ENCODE measurements at places on chromosomes 4 and X.

GRCh38 chr4:25767877-25768725 lies 94.7 kb downstream of the SEL1L3 start:
- DNase-seq = peak; percentile 48

DNA sequence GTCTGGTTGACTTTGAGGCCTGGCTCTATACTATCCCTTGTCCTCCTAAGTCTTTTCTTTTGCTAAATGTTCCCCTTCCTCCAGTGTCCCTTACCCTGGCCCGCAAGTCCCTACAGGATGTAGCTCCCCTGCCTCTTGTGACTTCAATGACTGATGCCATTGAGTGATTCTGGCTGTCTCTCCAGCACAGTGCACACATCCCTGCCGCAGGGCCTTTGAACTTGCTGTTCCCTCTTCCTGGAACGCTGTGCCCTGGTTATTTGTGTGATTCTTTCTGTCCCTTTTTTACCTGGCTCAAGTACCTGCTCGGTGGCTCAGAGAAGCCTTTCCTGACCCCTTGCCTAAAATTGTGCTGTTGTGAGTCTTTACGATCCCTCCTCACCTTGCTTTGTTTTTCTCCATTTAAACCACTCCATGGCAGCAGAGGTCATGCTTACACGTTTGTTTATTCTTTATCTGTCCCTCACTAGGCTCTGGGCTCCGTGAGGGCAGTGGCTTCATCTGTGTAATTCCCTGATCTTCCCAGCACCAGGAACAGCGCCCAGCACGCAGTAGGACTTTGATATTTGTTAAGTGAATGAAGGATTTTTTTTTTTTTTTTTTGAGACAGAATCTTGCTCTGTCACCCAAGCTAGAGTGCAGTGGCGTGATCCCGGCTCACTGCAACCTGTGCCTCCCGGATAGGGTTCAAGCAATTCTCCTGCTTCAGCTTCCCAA lies 17.6 kb downstream of the MSX1 start:
- DNase-seq = no peak

GRCh38 chrX:104195489-104196084 lies 29.3 kb downstream of the FAM199X start:
- DNase-seq = no peak

DNA sequence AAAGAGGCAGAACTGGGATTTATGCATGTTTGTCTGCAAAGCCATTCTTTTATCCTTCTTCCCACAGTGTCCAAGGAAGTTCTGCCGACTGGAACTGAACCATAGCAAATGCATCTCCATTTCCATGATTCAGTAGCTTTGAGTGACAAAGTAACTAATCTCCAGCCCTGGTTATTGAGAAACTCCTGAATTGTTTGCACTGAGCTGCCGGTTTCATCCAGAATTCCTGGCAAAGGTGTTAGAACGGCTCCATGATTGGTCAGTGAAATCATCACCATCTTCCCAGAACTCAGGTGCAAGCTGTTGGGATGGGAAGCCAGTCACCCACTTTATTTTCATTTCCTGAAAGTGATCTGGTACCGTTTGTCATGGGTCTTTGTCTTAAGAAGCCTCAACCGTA lies 47.0 kb upstream of the SLC34A2 start:
- peak; percentile 26 for DNase-seq

DNA sequence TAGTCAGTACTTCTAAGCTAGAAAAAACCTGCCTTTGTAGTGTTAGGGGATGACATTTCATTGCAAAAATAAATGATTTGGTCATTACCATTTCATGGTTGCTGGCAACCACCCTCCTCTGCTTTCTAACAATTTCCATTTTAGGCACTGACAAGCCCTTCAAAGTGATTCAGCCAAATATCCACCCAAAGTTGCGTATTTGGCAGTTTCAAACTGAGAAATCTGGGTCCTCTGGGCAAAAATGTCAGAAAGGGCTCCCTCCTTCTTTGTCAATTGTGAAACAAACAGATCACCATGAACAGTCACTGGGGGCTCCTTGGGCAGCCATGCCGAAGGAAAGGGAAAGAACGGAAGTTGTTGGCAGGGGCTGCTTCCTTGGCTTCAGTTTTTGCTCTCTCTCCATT lies 33.0 kb downstream of the PLAC1 start:
- DNase-seq = no peak

GRCh38 chr4:1300466-1301455 lies 11.1 kb downstream of the MAEA start:
- no peak for DNase-seq

Measured in left renal pelvis (tissue), 4 donors.